ENCODE measurements at places on chromosomes 5 and 9.

DNA sequence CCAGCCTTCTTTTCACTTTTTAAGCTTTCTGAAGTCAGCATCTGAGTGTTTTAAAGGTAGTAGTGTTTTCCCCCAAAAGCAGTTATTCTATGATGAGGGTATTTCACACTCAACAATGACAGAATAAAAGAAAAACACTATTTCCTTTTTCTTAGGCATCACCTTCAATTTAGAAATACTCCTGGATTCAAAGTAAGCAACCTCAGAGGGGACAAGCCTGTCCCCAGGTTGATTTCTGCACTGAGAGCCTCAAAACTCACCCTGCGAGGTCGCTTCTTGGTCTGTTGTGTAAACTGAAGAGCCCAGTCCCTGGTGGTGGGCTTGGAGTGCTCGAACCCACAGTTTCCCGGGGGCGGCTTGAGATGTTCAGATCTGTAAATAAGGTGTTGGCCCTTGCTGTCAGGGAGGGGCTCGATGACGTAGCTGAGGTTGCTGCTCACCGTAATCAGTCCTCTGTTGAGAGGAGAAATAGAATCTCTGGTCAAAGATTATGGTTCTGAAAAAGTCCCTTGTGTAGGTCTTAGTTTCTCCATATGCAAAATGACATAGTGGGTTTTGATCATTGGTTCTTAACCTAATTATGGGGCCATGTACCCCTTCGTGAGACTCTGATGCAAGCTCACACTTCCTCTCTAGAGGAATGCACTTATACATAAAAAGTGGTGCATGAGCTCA, 55.9 kb downstream of the ADAM19 start:
- no peak for DNase-seq

- DNase-seq, result no peak
Observed at GRCh38 chr9:36093384-36093783, 43.1 kb upstream of the GLIPR2 start.

DNA sequence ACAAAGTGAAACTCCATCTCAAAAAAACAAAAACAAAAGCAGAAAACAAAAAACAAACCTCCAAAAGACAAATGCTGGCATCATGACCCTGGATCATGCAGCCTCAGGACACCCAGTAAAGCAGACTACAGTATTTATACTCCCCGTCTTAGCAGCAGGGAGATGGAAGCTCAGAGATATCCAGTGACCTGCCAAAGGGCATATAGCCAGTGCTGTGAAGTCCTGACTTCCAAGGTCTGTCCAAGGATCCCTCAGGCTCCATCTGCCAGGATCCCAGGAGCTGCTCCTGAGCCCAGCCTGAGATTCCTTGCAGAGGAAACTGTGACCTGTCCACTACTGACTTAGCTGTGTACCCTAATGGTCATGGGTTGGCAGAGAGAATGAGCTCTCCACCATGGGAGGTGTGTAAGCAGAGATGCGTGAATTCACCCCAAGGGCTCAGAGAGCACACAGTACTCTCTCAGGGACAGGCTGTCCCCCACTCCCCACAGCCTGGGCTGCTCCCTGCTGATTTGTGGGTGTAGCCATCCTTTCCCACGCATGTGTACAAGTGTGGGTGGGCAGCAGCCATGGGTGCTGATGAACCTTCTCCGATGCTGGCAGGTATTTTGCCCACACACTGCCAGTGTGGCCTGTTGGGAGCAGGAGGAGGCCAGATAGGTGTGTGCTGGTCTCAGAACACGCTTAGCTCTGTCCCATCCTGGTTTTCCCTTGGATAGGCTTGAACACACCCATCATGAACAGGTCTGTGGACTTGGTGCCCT, 2.1 kb upstream of the WNK2 start:
- DNase-seq, result no peak

DNA sequence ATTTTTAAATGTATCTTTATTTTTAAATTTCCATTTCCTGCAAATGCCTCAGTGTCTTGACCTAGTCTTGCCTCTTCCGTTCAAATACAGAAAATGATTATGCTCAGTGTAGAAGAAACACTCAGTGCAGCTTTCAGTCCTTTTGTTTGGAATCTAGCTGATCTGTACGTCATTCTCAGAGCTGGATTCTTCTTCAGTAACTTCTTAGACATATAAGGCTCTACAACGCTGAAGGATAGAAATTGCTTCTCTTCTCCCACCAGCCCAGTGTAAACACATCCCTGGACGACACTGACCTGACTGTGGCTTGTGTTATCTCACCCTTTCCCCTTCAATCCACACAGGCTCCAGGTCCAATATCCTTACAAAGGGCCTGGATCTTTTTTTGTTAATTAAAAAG, 3.2 kb upstream of the ALDH1B1 start:
- no peak for DNase-seq

GRCh38 chr5:53882676-53883031, 322.2 kb downstream of the NDUFS4 start:
- no peak for DNase-seq

- no peak for DNase-seq
Observed at GRCh38 chr5:134059758-134060495, 54.6 kb upstream of the TCF7 start.

- DNase-seq, result no peak
Observed at GRCh38 chr5:137142764-137143605, 356.1 kb downstream of the SPOCK1 start.

- DNase-seq, result no peak
Observed at GRCh38 chr9:137269231-137269772, 8.2 kb upstream of the TOR4A start.

Data from HuH-7.5 (cell line).